ENCODE measurements at places on chromosomes 6 and 20. TPM values are rescaled to one million over a fixed set of nuclear protein-coding genes. Genes with fewer than 3 reads are reported as not detected.

DNA sequence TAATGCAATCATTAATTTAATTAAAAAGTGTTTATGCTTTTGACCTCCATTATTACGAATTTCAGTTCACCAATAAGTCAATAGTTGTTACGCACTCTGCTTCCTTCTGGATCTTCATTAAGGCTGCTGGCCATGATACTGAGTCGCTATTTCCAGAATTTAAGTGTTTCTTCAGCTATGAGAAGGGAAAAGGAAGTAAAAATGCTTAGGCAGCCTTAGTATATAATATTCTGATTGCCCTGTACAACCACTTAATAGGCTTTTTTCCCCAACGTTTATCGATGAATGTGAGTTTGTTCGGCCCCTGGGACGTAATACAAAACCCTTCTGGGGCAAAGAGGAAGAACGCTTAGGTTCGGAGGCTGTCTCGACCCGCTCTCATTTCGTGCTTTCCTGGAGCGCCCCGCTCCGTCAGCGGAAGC lies 644 bp downstream of the OARD1 start:
- no peak for DNase-seq

CDKN1A gene
- 11.8 TPM for total RNA-seq

STMND1 gene
- not detected for total RNA-seq

CLDN20 gene
- not detected for total RNA-seq
